ENCODE measurements at places on chromosomes 3 and 15. TPM values are rescaled to one million over a fixed set of nuclear protein-coding genes. Genes with fewer than 3 reads are reported as not detected.

The PGBD4 gene
- 1.8 TPM for total RNA-seq

The CYP8B1 gene
- total RNA-seq = not detected

The CCDC54 gene
- not detected for total RNA-seq

The LIPH gene
- total RNA-seq = 7.5 TPM

The CTSH gene
- 47.1 TPM for total RNA-seq

The VEPH1 gene
- 0.27 TPM for total RNA-seq

The CNTN6 gene
- total RNA-seq = not detected
